CMK (cell line): ENCODE measurements at places on chromosomes 4 and X.

DNA sequence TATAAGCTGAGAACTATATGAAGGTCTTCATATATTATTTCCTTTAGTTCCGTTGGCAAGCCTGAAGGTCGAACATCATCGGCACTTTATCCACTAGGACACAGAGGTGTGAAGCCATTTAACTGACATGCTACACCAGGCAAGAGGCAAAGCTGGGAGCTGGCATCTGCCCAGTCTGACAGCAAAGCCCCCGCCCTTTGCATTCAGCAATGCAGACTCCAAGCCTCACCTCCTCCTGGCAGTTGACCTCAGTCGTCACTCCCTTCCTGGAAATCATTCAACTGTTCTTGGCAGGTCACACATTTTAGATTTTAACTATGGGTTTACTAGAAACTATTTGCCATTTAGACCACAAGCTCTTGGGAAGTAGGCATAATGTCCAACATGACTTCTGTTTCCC is 135.8 kb upstream of the FRG1 start:
- no peak for DNase-seq

DNA sequence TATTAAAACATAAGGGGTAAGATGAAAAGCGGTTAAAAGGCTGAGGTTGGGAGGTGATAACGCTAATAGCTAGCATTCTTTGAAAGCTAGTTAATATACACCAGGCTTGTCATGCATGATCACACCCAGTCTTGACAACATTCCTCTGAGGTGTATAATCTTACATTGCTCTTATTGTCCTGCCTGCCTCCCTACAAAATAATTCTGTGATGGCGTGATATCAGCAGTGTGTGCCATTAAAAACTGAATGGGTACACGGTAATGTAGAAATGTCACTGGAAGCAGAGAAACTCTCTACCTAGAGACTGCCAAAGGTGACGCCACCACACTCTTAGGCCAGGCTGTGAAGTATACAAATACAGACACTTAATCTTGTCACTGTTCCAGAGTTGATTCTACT is 68.1 kb downstream of the DIAPH2 start:
- DNase-seq = no peak

- no peak for DNase-seq
These were observed 20.3 kb downstream of the EVC start for GRCh38 chr4:5730993-5731990.

GRCh38 chr4:135741583-135741982 is 1540.0 kb upstream of the PABPC4L start:
- no peak for DNase-seq

- no peak for DNase-seq
These were observed 6.7 kb downstream of the APOO start for GRCh38 chrX:23901060-23901459.

GRCh38 chr4:156799121-156799589 is 172.4 kb downstream of the PDGFC start:
- DNase-seq = no peak

DNA sequence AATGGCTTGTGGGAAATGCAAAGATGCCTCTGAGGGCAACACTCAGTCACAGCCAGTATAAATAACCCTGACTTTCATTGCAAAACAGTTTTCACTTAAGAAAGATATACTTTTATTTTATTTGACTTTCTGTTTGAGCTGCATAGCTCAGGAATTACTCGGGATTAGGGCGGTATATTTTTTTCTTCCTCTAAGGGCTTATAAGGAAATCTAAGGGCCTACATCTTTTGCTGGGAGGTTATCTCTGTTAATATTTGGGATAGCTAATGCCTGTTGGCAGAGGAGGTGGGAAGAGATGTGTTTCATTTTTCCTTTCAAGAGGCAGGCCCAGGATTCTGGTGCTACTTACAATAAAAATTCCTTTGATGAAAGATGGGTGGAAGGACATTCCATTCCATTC is 28.8 kb upstream of the EGFL6 start:
- no peak for DNase-seq

GRCh38 chrX:37383313-37383712 is 34.1 kb downstream of the PRRG1 start:
- no peak for DNase-seq

DNA sequence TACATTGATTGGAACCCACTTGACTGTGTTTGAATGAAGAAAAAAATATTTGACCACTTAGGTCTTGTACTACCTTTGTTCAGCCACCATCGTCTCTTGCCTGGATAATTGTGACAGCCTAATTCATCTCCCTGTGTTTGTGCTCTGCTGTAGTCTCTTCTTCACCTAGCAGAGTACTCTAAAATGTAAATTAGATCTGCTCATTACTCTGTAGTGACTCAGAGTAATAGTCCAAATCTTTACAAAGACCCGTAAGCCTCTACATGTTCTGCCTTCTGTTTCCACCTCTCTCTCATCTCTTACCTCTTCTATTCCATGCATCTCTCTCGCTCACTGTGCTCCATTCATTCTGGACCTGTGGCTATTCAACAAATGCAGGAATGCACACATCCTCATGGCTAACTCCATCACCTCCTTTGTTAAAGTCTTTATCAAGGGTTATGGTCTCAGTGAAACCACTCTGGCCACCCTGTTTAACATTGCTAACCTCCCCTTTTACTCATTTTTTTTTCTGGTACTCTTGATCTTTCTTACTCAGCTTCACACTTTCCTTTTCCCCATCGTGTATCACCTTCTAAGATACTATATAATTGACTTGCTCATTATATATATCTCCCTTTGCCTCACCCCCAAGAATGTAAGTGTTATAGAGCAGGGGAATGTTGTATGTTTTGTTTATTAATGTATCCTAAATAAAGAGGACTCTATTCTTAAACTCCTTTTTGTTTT is 98.4 kb downstream of the STIM2 start:
- DNase-seq = no peak

GRCh38 chrX:39839371-39839770 is 258.4 kb downstream of the BCOR start:
- no peak for DNase-seq

- no peak for DNase-seq
These were observed at the start of gene ARMCX2 for GRCh38 chrX:101659601-101660063. Gene ARMCX2 (minus strand): TSS chrX:101659850. CDS start chrX:101657588, 2,262 bp downstream.

DNA sequence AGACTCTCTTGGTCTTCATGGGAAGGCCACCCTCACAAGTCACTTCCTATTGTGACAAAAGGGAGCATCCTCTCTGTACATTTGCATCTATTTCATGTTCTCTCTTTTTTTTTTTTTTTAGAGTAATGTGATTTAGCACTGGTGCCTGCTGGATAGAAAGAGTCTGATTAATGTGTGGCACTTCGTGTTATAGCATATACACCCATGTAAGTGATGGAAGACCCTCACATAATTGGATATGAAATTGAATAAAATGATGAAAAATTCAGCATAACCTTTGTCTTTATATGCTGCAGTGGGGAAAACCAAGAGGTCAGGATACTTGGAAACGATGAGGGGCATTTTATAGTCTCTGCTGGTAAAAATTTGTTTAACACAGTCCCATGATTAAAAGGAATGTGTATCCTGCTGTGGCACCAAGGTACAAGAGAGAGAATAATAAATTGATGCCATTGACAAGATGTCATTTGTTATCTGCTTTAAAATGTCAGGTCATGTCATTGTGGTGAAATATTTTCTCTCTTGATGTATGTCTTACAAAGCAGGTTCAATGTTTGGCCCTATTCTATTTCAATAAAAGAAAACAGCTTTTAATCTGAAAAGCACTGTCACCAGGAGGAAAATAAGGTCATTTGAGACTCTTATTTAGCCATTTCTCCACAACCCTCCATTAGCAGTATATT is 1115.4 kb downstream of the STPG2 start:
- no peak for DNase-seq

- peak; percentile 54 for DNase-seq
These were observed 367.0 kb downstream of the BCOR start for GRCh38 chrX:39730662-39731329.

- DNase-seq = no peak
These were observed 108.3 kb upstream of the ARSJ start for GRCh38 chr4:114087596-114088230.

- DNase-seq = no peak
These were observed 48.4 kb downstream of the PRKG2 start for GRCh38 chr4:81166458-81167160.

DNA sequence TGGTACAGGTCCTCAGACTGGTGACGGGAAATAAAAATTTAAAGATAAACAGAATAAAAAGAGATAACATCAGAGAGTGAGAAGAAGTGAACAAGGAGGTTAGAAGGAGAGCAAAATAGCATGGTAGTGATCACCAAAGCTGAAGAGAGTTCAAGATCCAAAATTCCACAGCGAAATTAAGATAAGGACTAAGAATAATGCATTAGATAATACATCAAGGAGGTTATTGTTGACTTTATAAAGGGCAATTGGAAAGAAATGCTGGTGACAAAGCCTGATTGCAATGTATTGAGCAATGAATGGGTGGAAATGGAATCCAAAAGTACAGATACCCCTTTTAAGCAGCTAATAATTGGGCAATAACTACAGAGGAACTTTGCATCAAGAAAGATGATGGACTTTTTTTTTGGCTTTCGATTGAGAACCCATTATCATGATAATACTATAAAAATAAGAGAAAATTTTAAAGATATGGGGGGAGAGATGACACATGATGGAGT is 101.6 kb upstream of the MAP9 start:
- no peak for DNase-seq

DNA sequence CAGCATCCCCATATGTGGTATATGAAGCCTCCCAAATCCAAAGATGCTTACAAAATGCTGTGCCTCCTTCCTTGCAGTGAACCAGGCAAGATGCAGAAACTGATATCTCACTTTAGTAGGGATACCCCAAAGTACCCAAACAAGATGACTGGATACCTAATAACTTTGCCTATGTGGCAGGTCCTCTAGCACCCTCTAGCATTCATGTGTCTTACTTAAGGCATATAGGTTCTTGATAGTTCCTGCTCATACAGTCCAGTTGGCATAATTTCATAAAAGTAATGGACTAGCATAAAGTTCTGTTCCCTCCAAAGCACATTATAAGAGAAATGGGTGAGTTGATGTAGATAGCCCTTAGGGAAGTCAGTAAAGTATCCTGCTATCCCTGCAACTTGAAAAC is 36.8 kb upstream of the SPP1 start:
- no peak for DNase-seq

- no peak for DNase-seq
These were observed at the start of gene KLHL13 for GRCh38 chrX:118116713-118117550. Gene KLHL13 (minus strand): TSS chrX:118116810. CDS start chrX:118028473, 88,337 bp downstream.

DNA sequence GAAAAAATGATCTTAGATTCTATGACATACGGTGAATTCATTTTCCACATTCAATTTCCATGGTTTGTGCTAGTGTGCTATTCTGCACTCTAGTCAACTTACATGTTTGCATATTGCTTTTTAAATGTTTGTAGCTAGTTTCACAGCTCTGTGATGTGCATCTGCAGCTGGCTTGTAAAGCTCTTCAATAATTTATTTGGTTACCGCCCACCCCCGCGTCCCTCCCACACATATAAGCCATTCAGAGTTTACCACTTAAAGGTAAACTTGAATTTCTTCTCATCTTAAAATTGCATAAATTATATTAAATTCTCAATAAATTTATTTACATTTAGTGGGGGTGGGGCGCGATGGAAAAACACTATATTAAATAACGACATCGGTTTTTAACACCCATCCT is 291 bp upstream of the NBDY start:
- no peak for DNase-seq
